Activated CD4-positive, alpha-beta T cell treated with anti-CD3 and anti-CD28 coated beads, Interleukin-10, Interleukin-2, amounts not matched to agents 100 ng/mL and 50 ng/mL, durations not matched to agents 16 hours and 8 hours (primary cell): ENCODE measurements at places on chromosomes 4 and X.

DNA sequence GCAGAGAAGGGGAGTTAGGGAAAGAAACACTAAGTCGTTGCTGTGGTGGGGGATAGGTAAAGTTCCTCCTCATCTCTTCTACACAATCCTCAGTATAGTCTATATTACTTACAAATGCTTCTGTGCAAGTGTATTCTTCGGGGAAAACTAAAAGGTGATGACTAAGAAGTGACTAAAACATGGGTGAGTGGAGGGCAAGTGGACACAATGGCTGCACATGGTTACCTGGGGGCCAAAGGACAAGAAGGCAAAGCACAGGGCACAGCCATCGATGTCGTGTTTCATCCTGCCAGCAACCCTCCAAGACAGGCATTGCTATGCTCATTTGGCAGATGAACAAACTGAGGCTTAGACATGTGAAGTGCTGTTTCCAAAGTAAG is 35.5 kb upstream of the CCKAR start:
- DNase-seq, result no peak

GRCh38 chrX:54116391-54116790 is 66.7 kb downstream of the FAM120C start:
- DNase-seq, result no peak

DNA sequence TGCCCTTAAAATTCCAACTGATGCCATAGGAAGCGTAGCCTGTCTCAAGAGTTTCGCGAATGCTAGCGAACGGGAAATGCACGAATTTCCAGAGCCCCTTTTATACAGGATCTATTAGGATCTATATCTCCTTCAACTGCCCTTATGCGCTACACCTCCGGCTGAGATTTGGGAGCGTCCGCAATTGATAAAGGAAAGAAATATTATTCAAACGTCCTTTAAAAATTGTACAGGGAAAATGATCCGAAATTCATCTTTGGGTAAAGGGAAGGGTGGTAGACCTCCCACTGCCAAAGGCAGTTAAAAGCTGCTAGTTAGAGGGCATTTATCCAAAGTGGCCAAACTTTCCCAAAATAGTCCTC is 609 bp downstream of the NR3C2 start:
- no peak for DNase-seq

GRCh38 chr4:141614878-141615586 is 21.4 kb upstream of the IL15 start:
- no peak for DNase-seq

DNA sequence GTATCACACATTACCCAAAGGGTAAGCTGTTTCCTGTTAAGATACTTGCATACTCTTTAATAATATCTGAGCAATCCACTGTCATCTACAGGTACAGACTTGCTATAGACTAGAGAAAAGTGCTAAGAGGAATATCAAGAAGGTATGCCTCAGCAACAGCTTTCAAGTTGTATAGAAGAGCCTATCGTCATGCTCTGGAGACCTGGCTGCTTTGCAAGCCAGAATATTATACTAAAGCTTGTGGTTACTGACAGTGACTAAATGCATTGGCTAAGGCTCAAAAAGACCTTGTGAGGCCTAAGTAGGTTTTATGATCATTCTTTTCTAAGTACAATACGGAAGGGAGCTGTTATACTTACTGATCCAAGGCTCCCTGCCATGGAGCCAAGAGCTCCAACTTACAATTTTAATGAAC is 11.3 kb downstream of the LAMP2 start:
- peak; percentile 37 for DNase-seq

DNA sequence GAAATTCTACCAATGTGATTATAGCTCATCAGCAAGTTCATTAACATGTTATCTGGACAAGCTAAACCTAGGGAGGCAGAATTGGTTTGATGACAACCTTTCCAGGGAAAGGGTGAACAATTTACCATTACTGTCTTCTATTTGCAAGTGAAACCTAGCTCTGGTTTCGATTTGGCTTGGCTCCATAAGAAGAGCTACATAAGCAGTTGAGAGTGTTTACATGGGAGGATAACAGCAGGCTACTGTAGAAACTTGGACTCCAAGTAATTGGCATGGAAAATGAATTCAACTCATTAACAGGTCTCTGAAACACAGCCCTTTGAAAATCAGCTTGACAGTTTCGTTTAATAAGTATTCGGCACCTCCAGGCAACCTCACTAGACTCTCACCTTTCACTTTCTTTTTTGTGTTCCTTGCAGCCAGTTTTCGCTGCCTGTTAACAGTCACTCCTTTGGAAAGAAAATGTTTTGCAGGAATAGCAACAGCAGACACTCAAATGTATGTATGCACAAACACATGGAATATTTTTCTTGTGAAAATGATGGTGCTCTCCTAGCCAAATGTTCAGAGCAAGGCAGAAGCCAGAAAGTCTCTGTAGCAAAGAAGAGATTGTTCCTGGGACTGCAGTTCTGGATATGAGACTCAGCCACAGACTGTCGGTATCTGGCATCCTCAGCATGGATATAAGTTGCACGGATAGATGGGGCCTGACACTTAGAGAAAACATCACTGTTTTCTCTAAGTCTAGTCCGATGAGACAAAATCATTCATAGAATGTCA is 27.5 kb downstream of the POU3F4 start:
- no peak for DNase-seq

DNA sequence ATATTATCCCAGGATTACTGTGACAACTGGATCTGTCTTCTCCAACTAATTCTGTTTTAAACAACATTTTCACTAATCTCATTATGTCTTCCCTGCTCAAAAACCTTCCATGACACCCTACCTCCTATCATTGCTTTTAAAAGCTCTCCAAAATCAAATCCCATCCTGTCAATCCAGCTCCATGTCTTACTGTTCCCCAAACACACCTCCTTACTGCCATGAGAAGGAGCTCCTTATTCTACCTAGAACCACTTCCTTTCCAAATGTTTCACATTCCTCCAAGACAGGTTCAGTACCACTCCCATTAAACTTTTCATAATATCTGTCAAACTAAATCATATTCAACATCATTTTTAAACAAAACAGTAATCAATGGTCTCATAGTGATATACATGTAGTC is 66.9 kb upstream of the WDR17 start:
- DNase-seq, result no peak

DNA sequence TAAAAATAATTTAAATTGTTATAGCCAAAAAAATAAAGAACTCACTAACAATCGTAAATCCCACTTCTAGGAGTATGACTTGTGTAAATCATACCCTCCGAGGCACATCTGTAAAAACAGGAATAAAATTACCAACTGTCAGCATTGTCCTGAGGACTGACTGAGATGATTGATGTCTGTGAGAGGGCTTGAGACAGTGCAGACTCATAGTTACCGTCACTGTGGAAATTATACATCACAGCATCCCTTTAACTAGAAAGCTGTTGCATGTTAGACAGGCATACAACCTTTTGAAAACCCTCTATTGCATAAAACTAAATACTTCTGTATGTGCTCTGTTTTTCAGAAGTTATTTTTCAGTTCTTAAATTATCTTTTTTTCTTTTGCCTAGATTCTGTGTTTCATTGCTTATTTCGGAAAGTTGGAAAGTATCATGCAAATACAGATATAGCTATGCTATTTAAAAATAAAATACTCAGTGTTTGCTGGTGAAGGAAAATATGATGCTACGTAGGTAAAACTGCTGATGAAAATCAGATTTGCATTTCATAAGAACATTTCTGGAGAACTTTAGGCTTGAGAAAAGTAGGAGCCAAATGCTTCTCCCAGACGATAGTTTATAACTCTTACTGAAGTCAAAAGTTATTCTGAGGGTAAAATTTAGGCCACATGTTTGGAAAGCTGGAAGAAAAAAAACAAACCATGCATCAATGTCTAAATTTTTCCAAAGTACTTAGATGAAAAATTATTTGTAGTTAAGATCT is 13.6 kb upstream of the RBPJ start:
- peak; percentile 41 for DNase-seq

DNA sequence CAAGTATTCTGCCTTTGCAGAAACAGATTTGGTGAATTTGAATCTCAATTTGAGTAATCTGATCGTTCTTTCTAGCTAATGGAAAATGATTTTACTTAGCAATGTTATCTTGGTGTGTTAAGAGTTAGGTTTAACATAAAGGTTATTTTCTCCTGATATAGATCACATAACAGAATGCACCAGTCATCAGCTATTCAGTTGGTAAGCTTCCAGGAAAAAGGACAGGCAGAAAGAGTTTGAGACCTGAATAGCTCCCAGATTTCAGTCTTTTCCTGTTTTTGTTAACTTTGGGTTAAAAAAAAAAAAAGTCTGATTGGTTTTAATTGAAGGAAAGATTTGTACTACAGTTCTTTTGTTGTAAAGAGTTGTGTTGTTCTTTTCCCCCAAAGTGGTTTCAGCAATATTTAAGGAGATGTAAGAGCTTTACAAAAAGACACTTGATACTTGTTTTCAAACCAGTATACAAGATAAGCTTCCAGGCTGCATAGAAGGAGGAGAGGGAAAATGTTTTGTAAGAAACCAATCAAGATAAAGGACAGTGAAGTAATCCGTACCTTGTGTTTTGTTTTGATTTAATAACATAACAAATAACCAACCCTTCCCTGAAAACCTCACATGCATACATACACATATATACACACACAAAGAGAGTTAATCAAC is 15.3 kb downstream of the PLP1 start:
- DNase-seq, result no peak

DNA sequence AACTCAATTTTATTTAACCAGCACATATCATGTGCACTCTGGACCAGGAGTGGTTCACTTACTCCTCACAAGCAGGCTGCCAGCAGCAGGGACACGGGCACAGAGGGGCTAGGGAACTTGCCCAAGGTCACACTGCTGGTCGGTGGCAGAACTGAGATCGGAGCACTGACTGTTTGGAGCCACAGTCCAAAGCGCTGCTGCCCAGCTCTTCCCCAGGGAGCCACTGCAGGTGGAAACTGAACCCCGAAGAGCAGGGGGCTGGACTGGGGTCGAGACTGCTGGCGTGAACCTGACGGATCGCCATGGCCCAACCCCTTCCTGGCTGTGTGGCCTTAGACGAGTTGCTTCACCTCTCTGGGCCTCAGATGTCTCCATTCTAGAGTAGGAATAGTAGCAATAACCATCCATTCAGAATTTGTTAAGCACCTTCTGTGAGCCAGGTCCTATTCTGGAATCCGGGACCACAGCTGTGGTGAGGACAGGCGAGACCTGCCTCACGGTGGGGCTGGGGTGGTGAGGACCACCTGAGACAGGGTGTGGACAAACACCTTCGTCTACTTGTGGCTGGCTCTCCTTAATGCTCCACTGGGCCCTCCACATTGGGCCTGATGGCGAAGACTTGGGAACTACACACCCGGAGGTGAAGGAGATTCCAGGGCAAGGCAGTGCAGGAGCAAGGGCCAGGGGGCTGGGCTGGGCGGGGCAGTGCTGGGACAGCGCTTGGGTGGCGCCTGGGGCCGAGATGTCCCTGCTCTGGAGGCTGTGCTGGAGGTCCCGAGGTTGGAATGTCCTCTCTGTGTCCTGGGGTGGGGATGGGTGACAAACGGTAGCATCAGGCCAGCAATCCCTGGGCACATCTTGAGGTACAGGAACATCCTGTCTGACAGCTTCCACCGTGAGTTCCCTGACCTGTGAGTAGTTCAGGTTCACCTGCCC is 32.0 kb upstream of the KIAA0232 start:
- DNase-seq, result no peak
